CD4-positive, alpha-beta T cell treated with Interleukin-4 for 1 hour (primary cell): ENCODE measurements at places on chromosomes 2 and 18.

- no peak for DNase-seq
These were observed 108.6 kb upstream of the FZD7 start for GRCh38 chr2:201925056-201925455.

GRCh38 chr2:85420536-85421259, 2.2 kb downstream of the SH2D6 start:
- peak; percentile 89 for DNase-seq

GRCh38 chr18:57243624-57244179, 96.8 kb downstream of the BOD1L2 start:
- DNase-seq, result no peak

GRCh38 chr18:34514238-34514637, 195.9 kb upstream of the DTNA start:
- DNase-seq, result no peak

- DNase-seq, result no peak
These were observed 1117.0 kb downstream of the DSC3 start for GRCh38 chr18:29925566-29925965.

- no peak for DNase-seq
These were observed 793.2 kb downstream of the SUCLG1 start for GRCh38 chr2:83665894-83666293.

DNA sequence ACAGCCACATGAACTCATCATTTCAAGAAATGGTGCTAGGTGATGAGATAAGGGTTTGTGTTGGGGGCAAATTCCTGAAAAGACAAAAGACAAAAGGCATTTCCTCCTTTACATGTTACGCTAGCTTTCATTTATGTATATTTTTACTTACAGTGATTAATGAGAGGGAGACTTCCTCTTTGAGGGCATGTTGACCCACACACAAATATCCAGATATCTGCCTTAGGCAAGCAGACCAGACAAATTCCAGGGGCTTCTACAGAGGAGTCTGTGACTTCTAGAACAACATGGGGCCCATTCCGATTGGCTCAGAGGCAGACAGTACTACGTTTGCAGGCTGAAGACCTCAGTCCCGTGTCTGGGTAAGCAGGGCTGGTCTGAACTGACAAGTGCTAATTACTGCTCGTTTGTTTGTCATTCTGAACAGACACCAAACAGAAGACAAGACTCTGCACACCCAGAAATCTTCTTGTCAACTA, 74.8 kb upstream of the ST6GAL2 start:
- no peak for DNase-seq

- DNase-seq, result no peak
These were observed 25.4 kb upstream of the SOX11 start for GRCh38 chr2:5666798-5667197.

DNA sequence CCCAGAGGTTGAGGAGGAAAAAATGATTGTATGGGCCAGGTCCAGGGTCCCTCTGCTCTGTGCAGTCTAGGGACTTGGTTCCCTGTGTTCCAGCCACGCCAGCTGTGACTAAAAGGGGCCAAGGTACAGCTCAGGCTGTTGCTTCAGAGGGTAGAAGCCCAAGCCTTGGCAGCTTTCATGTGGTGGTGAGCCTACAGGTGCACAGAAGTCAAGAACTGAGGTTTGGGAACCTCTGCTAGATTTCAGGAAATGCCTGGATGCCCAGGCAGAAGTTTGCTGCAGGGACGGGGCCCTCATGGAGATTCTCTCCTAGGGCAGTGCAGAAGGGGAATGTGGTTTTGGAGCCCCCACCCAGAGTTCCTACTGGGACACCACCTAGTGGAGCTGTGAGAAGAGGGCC, 10.6 kb upstream of the MBP start:
- no peak for DNase-seq

GRCh38 chr18:5603153-5603552, 59.4 kb upstream of the EPB41L3 start:
- no peak for DNase-seq

- no peak for DNase-seq
These were observed 65.3 kb upstream of the CHRNA1 start for GRCh38 chr2:174829550-174829949.

DNA sequence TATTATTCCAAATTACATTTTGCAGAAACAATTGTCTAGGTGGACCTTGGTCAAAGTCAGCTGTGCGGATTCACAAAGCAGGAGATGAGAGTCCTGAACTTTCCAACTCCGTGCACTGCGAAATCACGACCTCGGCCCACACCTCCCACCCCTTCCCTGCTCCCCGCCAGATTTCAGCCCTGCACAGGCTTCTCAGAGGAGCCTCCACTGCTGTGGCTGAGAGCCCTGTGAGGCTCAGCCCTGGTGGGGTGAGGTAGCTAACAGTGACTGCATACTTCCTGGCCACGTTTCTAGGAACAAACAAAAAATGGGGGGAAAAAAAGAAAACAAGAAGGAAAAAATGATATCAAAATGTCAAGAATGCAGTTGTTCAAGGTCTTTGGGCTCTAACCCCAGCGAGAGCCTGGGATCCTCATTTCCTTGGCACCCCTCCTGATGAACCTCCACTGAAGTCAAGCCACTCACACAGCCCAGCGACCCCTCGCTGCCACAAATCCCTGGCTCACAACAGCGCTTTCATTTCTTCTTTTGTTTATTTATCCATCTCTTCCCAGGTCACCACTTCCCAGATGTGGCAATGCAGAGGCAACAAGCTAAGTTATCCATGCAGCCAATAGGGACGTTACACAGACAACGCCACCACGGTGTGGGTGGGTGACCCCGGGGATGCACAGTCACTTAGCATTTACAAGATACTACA, 729.7 kb upstream of the ID2 start:
- no peak for DNase-seq

- DNase-seq, result no peak
These were observed 41.3 kb upstream of the YPEL5 start for GRCh38 chr2:30105556-30105955.

GRCh38 chr2:178579006-178579405, 98.7 kb downstream of the PLEKHA3 start:
- DNase-seq, result no peak

GRCh38 chr2:66813525-66813924, 378.6 kb downstream of the MEIS1 start:
- DNase-seq, result no peak

GRCh38 chr2:195582188-195582587, 74.8 kb upstream of the SLC39A10 start:
- no peak for DNase-seq

DNA sequence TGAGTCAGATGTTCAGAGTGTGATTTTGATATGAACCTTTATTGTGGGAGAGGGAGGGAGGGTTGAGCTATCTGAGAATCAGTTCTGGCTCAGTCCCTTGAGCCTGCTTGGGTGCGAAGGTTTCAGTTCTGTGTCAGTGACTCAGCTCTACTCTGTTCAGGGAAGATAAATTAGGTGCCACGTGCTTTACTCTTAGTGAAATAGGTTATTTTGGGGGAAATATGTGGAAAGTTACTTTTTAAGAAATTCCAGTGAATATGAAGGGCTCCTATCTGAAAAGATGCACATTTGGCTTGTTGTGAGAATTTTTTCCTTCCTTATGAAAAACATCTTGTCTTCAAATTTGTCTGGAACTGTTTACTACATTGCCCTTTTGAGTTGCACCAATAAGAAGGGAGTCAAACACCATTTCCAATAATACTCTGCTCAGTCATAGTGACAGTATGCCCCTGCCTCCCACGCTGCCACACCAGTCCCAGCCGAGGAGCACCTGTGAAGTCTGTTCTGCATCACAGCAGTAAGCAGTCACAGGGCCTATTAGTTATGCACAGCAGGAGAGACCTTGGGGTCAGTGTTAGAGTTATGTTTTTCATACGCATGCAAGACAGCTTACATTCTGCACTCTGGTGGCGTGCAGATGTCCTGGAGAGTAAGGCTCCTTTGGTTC, 32.8 kb upstream of the DNAH7 start:
- no peak for DNase-seq

DNA sequence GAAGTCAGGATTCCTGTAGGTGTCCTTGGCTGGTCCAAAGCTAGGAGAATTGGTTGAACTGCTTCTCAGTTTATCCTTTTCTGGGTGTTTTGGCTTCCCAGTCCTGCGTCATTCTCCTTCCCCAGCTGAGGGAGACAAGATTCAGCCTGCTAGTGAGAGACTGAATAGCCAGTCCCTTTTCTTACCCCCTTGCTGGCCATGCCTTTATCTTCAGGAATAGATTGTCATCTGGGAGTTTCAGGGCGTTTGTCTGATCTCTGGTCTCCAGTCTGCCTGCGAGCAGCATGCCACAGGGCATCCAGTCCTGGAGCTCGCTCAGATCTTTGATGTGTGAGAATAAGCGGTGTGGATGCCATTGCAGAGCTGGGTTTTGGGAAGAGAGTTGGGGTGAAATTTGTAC, 5.8 kb downstream of the MYO1B start:
- no peak for DNase-seq

DNA sequence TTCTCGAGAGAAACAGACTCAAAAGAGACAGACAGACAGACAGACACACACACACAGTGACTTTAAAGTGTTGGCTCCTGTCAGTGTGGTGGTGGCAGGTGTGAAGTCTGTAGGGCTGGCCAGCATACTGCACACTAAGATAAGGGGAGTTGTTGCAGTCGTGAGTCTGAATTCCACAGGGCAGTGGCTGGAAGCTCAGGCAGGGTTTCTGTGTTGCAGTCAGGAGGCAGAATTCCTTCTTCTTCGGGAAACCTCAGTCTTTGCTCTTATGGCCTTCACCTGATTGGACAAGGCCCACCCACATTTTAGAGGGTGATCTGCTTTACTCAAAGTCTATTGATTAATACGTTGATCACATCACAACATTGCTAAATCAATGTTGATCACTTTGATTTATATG, 478.4 kb upstream of the HS6ST1 start:
- peak; percentile 7 for DNase-seq

DNA sequence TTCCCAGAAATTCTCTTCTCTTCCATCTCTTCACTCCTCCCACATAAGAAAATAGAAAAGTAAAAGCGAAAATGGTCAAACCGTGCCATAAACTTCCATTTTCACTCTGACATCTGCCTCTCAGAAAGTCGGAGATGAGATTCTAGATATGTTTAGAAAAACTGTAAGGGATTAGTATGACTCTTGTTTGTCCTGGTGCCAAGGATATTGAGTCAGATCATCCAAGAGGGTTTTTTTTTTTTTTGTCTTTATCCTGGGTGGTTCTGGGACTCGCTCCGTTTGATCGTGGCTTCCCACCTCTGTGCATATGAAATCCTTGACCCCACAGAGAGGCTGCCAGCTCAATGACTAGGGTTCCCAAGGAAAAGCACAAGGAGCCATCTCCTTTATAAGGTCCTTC, 17.3 kb downstream of the EN1 start:
- no peak for DNase-seq

- DNase-seq, result no peak
These were observed 82.8 kb downstream of the AFF3 start for GRCh38 chr2:100059638-100060037.

DNA sequence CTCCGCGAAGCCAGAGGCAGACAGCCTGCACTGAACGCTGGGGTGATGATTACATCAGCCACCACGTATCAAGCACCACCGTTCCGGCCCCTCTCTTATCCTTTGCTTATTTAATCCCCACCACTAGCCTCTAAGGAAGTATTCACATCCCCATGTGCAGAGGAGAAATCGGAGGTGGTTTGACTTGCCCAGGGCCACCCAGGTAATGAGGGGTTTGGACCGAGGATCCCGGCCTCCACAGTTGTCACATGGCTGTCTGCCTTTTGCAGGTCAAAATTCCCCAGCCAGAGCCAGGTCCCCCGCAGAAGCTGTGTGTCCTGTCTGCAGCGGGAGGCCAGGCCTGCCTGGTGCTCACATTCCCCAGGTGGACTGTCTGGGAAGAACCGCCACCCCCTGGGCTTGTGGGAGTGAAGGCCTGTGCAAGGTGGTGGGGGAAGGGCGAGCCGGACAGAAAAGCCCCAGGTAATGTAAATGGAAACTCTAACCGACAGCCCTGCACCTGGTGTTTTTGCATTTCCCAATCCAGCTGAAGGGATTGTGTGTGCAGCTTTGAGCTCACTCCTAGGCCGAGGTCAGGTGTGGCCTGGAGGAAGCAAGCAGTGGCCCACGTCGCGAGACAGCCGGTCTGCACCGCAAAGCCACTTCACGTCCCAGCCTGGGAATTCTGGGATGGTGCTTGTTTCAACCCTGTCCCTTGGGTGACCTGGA, 108.5 kb upstream of the ID2 start:
- DNase-seq, result no peak

GRCh38 chr2:31192396-31192795, 24.9 kb downstream of the CAPN14 start:
- no peak for DNase-seq

DNA sequence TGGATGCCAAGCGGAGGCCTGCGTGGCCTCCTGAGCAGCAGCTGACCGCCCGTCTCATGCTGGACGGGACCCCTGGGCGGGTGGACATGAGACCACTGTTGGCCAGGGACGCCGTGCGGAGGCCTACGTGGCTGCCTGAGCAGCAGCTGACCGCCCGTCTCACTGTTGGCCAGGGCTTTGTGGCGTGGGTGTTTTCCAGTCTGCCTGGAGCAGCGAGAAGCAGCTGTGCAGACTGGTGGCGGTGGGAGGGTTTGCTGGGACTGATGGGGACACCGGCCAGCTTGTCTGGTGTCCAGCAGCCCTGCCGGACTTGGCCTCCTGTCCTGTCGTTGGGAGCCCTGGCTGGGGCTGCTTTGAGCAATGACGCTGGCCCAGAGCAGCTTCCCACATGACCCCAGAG, 5.8 kb upstream of the D2HGDH start:
- DNase-seq, result no peak

GRCh38 chr2:233466991-233467603, 99.5 kb downstream of the USP40 start:
- DNase-seq, result no peak

- no peak for DNase-seq
These were observed 311.7 kb upstream of the PKDCC start for GRCh38 chr2:41736105-41736567.

DNA sequence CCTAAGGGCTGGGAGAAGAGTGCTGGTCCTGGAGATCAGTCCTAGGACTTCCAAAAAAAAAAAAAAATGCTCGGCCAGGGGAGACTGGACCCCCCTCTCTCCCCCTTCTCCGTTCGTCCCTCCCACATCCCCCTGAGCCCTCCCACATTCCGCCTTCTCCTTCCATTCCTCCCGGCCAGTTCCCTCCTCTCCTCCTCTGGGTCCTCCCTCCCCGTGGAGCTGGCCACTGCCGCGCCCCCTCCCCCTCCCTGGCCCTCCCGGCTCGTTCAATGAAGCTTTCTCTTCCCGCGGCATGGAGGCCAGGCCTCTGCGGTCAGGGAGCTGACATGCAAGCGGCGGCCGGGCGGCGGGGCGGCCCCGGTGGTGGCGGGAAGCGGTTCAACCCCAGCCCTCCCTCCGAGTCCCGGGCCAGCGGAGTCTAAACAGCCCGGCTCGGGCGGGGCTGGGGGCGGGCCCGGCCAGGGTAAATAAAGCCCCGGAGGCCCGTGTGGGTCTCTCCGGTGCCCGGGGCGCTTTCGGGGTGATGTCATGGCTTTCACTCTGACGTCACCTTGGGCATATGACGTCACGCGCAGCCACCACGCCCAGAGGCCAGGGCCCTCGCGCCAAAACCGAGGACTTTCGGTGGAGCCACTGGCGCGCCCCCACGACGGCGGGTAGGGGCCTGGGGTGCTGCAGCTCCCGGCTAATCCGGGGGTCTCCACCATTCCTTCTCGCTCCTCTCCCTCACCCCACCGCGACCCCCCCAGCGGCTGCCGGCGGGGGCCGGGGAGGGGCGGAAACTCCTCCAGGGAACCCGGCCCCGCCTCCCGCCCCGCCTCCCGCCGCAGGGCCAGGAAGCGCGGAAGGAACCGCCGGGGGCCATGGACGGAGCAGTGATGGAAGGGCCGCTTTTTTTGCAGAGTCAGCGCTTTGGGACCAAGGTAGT, at the start of the genes DOK1 and LOXL3:
DOK1 (plus strand) TSS at position 829 of the 928 bp plus-strand sequence; CDS start at position 864, 35 bp downstream.
LOXL3 (minus strand) TSS at position 51 of the 928 bp plus-strand sequence. CDS start 1,308 bp downstream, outside the sequence.
- peak; percentile 79 for DNase-seq

GRCh38 chr18:2857491-2858131, 10.8 kb downstream of the EMILIN2 start:
- DNase-seq, result no peak
